ENCODE measurements at places on chromosomes 1 and 21.

DNA sequence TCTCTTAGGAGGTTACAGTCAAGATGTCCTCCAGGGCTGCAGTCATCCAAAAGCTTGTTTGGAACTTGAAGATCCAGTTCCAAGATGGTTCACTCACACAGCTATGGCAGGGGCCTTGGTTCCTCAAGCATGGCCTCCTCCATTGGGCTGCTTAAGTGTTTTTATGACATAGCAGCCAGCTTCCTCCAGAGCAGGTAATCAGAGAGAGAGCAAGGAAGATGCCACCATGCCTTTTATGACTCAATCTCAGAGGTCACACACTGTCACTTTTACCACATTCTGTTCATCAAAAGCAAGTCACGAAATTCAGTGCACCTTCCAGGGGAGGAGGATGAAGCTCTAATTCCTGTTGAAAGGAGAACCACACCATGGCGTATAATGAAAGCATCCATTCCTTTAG is 17.1 kb downstream of the ELAPOR1 start:
- DNase-seq: no peak

DNA sequence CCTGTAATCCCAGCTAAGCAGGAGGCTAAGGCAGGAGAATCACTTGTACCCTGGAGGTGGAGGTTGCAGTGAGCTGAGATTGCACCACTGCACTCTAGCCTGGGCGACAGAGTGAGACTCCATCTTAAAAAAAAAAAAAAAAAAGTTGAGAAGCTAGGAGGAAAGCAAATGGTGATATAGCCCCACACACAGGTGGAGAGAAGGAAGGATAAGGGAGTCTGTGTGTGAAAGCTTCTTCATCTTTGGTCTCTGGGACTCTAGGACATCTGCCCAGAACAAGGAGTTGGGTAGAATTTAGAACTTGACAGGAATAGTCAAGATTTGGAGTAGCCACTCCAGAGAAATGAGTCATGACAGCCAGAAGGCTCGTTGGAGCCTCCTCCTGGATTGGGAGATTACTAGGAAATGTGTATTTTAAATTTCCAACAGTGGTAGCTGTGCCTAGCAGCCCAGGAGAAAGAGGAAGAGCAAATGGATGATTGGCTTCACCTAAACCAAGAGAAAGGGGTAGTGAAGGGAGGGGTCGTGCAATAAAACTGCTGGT is 19.9 kb downstream of the NPL start:
- no peak for DNase-seq

DNA sequence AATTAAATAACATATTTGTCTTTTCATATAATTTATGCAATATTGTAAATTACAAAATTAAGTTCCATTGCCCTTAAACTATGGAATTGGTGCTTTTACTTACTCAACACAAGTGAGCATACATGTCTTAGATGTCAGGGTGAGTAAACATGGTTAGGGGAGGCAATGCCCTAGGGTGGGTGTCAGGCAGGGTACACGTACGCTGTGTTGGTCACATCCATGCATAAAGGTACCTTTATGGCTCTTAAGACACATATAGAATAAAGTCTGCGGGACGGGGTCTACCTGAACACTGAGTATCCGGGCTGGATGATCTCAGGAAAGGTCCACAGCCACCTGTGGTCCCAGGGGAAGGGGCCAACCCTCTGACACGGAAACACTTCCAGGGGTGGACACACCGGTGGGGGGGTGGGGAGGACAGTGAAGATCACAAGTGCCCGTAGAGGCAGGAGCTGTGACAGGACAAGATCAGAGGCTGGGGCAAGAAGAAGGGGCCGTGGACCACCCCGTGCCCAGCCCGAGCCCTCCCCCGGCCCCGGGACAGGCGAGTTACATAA is 720 bp downstream of the LIN9 start:
- DNase-seq: no peak

DNA sequence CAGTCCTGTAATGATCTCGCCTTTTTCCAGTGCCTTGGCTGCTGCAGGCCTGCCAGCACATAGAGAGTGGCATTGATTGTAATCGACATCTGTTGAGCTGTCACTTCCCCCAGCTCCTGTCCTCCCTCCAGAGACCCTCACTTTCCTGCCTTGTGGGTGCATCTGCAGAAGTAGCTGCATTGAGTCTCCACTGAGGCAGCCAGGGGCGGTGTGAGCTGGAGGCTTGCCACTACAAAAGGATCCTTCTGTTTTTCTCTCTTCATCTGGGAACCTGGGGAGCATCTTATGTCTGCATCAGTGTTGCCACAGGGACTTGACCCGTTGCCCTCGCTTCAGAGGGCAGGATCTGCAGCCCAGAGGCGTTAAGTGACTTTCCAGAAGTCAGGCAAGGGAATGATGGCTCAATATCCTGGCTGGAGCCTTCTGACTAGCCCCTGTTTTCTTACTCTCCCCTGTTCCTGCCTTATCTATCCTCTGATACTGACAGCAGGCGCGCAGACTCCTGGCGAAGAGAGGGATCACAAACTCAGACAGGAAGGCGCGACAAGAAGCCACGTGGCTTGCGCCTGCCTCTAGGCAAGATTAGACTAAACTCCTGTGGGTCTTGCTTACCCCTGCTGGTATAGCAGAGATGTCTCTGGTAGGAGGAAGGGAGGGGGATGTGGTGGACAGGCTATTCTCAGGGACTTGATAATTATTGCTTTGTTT is 13.3 kb upstream of the FMOD start:
- no peak for DNase-seq

- no peak for DNase-seq
These were observed 26.8 kb upstream of the CADM3 start for GRCh38 chr1:159144571-159144970.

DNA sequence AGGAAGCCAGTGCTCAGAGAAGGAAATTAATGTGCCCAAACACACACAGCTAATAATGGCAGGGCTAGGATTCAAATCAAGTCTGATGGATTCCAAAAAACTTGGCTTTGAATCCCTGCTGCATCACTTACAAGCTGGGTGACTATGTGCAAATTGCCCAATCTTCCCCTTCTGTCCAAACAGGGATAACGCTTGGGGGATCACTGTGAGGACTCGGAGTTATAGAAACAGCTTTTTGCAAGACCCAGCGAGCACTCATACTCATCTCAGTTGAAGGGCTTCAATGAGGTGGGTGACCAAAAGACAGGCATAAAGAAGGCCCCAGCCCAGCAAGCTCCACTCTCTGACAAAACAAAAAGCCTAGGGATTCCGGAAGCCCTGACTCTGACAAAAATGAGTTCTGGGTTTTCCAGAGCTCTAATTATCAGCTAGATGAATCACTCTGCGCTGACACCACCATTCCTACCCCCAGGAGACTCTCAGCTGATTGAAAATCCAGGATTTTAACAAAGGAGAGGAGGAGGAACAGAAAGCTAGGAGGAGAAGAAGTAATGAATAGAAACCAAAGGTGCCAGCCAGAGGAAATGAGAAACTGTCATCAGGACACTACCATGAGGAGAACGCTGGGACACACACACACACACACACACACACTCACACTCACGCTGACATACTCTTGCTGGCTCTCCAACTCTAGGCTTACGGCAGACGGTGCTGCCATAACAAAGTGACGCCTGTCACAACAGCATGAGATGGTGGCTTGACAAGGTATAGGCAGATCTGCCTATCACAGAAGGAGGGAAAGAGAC is 1.6 kb upstream of the STK40 start:
- no peak for DNase-seq

DNA sequence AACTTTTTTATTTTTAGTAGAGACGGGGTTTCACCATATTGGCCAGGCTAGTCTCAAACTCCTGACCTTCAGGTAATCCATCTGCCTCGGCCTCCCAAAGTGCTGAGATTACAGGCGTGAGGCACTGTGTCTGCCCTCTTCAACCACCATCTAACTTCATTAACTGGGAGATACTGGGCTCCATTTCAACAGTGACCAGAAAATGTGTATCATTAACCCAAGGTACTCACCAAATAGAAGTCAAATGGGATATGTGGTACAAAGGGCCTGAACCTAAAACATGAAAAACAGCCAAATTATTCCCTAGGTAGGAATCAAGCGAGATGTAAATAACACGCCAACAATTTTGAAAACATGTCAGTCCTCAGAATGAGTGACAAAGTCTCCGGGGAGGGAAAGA is 1.2 kb downstream of the ILF2 start:
- no peak for DNase-seq

DNA sequence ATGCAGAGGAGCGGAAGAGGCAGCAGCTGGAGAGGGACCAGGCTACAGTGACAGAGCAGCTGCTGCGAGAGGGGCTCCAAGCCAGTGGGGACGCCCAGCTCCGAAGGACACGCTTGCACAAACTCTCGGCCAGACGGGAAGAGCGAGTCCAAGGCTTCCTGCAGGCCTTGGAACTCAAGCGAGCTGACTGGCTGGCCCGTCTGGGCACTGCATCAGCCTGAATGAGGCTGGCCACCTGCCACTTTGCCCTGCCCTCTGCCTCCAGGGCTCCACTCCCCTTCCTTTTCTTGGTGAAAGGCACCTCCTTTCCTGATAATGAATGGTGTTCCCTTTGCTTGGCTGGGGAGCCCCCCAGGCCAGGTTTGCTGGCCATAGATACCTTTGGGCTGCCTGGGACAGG is 3.3 kb upstream of the HMGN2 start:
- no peak for DNase-seq

DNA sequence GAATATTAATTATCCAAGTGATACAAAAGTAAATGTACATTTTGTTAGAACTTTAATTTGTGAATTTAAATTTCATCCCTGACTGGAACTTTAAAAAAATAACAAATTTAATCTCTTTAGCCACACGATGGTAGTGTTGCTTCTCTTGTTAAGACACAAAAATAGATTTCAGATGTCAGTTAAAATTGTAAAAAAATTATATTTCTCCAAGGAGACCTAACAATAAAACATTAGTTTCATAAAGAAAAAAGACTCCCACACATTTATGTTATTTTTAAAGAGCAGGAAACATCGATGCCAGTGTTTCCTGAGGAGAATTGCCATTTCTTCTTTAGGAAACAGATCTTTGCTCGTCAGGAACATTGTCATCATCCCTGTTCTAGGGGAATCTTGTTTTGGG is 74.0 kb upstream of the DEPDC1 start:
- DNase-seq: no peak

DNA sequence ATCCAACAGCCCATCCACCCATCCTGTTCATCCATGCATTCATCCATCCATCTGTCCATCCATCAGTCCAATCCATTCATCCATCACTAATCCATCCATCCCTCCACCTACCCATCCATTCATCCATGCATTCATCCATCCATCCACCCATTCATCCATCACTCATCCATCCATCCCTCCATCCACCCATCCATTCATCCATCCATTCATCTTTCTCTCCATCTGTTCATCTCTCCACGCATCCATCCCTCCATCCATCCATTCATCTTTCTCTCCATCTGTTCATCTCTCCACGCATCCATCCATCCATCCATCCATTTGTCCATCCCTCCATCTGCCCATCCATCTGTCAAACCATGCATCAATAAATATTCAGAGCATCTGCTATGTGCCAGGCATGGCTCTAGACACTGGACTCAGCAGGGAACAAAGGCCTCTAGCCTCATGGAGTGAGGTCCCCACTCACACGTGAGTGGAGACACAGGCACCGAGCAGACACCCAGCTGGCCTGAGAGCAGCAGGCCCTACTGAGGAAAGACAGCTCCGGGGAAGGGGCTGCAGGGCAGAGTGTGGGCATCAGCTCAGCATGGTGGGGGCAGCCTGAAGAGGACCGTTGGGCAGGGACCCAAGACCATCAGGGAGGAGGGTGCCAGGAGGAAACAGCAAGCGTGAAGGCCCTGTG is 9.6 kb downstream of the KRTAP10-1 start:
- DNase-seq: no peak

- DNase-seq: no peak
These were observed 33.3 kb upstream of the HNRNPU start for GRCh38 chr1:244897476-244898254.

- DNase-seq: no peak
These were observed 31.1 kb downstream of the TMEM50A start for GRCh38 chr1:25369241-25369640.

DNA sequence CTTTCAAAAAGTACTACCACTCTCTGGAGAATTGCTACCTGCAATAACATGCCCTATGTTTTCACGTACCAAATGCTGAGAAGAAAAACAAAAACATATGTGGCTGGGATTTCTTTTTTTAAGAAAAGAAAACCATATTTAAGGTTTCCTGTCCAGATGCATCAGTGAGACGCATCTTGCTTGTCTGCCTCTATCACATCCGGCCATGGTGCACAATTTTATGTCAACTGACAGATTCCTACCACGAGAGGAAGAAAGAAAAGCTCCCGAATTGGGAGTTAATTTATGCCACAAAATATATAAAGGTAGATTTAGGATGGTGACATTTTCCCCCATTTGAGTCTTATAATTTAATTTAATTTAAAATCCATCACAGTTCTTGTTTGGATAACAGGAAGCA is 62.3 kb upstream of the COL24A1 start:
- DNase-seq: no peak

GRCh38 chr1:8302081-8302956 is 15.6 kb upstream of the SLC45A1 start:
- no peak for DNase-seq

GRCh38 chr21:39632796-39633442 is 20.2 kb downstream of the B3GALT5 start:
- DNase-seq: no peak

GRCh38 chr1:183278739-183279591 is 92.9 kb downstream of the LAMC2 start:
- no peak for DNase-seq

DNA sequence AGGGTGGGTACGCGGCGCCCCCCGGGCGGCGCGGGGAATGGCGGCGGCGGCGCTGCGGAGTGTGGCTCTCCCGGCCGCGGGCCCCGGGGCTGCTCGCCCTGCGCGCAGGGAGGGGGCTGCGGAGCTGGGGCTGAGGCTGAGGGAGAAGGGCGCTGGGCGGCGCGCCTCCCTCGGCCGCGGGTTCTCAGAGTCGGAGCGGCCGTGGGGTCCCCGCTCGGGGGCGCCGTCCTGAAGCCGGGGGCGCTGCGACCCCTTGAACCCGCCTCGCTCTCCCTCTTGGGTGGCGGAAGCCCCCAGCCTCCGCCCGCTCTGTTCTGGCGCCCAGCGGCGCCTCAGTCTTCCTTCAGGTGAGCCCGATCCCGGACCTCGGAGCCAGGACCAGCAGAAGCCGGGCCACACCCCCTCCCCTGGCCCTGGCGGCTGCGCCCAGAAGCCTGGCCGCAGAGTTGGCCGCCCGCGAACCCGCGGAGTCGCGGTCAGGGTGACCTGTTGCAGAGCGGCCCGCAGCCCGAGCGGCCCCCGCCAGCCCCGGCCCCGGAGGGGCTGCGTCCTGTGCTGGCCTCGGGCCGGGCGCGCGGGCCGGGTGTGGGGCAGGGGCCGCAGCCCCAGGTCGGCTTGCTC is 532 bp downstream of the RALGPS2 start:
- peak; percentile 11 for DNase-seq

GRCh38 chr1:234885601-234886000 is 243.0 kb downstream of the TOMM20 start:
- DNase-seq: no peak

GRCh38 chr1:27099587-27100334 is 55.2 kb downstream of the SLC9A1 start:
- no peak for DNase-seq

Measured in CD4-positive, alpha-beta T cell treated with Interleukin-12 subunit alpha and Interleukin-12 subunit beta, for 1 hour (primary cell).